ENCODE measurements at places on chromosomes 11 and 22.

GRCh38 chr11:45180848-45181192 is 34.4 kb downstream of the PRDM11 start:
- peak; percentile 93 for DNase-seq

GRCh38 chr11:26350002-26350401 is 18.1 kb downstream of the ANO3 start:
- no peak for DNase-seq

GRCh38 chr11:9609841-9610240 is 36.4 kb downstream of the WEE1 start:
- no peak for DNase-seq

DNA sequence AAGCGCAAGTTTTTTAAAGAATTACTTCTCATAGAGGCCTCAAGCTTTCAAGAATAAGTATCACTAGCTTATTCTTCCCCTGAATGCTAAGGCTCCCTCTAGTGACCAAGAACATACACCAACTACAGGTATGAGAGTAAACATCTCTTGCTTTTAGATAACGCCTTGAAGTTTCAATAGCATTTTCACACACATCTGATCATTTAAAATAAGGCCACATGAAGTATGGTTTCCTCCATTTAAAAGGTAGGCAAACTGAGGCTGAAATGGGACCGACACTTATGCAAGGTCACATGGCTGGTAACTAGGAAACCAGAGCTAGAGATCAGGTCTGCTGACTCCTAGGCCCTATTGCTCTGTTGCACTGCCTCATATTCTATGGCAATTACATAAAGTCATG is 66.5 kb downstream of the CCDC34 start:
- DNase-seq: peak; percentile 67

DNA sequence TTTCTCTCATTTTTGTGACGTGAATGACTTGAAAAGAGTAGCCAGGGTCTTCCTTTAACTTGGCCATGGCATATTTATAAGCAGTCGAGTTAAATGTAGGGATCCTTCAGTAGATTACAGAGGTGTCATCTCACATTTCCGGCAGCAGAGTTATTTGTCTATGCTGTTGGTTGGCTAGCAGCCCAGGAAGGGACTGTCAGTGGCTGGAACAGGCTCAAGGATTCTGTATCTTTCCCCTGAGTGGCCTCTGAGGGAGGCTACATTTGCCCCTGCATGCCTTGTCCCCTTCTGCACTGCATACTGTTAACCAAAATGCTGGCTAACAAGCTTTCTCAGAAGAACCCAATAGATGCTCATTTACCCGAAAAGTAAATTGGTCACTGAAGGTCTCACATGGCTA is 187.6 kb downstream of the PGR start:
- DNase-seq: no peak

GRCh38 chr11:1059759-1060158 is 14.9 kb upstream of the MUC2 start:
- DNase-seq: no peak

GRCh38 chr11:102386136-102386734 is 39.2 kb downstream of the BIRC2 start:
- DNase-seq: peak; percentile 17

DNA sequence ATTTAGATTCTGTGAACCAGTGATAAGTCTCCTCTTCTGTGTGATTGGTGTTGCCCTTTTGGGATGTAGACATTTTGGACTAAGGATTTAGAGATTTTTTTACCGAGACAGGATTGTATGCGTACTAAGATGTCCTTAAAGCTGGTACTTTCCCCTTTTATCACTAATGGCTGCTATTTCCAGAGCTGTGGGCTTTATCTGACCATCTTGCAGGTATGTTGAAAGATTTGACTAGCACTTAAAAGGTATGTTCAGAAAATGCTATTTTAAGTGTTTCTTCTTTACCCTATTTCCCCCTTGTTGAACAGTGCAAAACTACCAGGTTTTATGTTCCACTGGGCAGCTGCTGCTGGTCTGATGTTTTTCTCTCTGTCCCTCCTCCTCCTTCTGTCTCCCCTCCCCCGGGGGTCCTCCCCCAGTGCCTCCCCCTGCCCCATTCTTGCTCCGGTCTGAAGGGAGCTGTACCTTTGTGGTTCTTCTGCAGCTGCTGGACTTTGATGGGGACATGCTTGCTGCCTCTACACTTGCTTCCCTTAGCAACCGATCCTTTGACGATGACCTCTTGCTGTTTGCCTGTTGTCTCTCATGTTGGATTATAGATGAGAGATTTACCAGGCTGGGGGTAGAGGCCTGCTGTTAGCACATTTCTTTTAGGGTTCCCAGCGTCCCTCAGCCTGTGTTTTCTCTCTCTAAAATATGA is 59.6 kb downstream of the ZNRF3 start:
- no peak for DNase-seq

- DNase-seq: no peak
These were observed 12.7 kb downstream of the PDHX start for GRCh38 chr11:34928960-34929680.

GRCh38 chr11:86129740-86130540 is 61.1 kb upstream of the PICALM start:
- peak; percentile 70 for DNase-seq

- peak; percentile 20 for DNase-seq
These were observed 18.3 kb upstream of the MICAL3 start for GRCh38 chr22:18042685-18043084.

DNA sequence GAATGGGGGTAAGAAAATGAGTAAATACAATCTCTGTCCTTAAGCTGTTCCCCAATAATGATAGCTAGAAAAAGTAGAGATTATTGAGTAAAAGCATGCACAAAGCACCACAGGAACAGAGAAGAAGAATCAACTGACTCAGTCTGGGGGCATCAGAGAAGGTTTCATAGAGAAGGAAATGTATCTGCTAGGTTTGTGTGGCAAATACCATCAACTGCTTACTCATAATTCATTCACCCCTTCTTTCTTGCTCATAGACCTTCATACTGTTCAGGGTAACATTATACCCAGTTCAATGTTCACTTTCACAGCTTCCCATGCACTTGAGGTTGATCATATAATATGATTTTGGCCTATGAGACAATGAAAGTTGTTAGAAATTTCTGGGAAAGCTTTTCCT is 85.2 kb upstream of the SCUBE2 start:
- DNase-seq: no peak

GRCh38 chr11:61092280-61092766 is 10.0 kb upstream of the CD5 start:
- no peak for DNase-seq

- DNase-seq: no peak
These were observed 84.3 kb downstream of the GGT1 start for GRCh38 chr22:24687322-24687721.

DNA sequence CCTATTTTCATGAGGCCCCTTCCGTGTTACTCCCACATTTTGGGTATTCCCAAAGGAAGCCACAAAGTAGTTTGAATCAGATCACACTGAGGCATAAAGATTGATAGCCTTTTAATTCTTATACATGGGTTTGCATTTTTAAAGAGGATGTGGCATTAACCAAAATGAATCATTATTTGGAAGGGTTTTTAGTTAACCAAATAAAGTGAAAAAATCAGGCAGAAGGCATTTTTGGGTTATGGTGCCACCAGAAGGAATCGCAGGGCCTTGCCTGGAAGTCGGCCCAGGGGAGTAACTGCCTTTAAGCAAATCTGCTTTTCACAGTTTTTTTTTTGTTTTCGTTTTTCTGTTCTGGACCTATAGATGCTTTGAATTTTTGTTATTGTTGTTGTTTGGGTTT is 55.4 kb downstream of the HSD17B12 start:
- DNase-seq: no peak

- DNase-seq: no peak
These were observed 2.5 kb downstream of the IL17REL start for GRCh38 chr22:50009765-50010675.

DNA sequence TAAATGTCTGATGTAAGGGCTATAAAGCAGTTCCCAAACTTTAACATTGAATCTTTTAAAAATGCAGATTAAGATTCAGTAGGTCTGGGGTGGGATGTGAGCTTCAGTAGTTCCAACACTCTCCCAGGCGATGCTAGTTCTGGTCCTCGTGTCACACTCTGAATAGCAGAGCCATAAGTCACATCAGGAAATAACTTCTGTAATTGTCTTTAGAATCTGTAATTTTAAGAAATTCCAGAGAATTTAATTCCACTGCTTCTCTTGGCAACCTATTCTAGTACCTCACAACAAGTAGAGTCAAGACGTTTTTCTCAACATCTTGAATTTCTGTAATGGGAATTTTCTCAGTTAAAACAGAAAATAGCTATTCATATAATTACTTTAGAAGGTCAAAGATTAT is 223.1 kb downstream of the TMEM135 start:
- no peak for DNase-seq

DNA sequence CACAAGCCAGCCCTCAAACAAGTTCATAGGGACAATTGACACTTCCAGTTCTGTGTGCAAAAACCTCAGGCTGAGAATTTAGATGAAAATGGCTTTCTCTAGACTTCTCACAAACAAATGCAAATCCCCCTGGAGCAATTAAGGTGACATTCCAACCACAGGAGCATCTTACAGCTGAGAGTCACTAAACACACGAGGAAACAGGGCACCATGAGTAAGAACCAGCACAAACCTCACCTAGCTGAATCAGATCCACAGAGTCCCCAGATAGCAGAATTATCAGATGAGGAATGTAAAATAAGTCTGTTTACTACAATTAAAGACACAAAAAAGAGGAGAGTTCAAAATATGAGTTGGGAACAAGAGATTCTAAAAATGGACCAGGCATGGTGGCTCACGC is 51.5 kb downstream of the RTL6 start:
- no peak for DNase-seq

DNA sequence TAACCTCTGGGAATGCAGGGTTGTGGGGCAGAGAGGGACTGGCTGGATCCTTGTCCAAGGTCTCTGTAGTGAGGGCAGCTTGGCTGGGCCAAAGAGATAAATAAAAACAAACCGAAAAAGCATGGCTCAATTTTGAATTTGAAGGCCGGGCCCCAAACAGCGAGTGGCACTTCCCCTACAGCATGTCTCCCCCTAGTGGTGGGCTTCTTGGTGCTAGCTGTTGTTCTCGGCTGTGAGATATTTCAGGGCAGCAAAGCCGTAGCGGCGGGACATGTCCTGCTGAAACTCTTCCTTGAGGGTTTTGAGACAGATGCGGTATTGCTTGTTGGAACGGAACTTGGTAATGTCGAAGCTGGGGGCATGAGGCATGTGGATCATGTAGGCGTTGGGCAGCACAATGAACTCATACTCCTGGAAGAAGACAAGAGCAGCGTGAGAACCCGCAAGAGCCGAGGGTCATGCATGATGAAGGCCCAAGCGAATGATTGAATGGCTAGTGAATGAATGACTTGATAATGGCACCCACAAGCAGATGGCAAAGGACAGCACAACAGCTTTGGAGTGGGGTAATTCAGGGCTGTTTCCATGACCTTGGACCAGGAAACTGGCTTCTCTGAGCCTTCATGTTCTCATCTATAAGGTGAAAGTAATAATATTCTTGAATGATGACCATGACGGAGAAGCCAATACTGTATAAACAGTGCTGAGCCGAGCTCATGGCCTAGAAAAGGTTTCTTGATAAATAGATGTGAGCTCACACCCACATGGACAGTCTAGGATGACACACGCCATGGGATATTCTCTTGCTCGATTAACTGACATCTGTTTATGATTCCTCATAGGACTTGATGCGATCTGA is 216.3 kb upstream of the SYN3 start:
- peak; percentile 67 for DNase-seq

GRCh38 chr22:43515902-43516301 is 104.1 kb downstream of the MPPED1 start:
- no peak for DNase-seq

- no peak for DNase-seq
These were observed 3.0 kb upstream of the GTSE1 start for GRCh38 chr22:46293577-46294260.

- no peak for DNase-seq
These were observed 14.1 kb upstream of the WNT7B start for GRCh38 chr22:45991098-45991497.

- no peak for DNase-seq
These were observed 7.6 kb downstream of the KCNJ5 start for GRCh38 chr11:128898580-128899344.

All from hematopoietic multipotent progenitor cell treated with erythropoietin and hydrocortisone succinate and interleukin-3 and kit ligand, for 6 days (in vitro differentiated cells).